Muscle of arm (tissue), 14 donors: ENCODE measurements at places on chromosomes 5 and 9.
A peak's percentile ranks its signal among the peaks of the same experiment; 100 is the strongest.

DNA sequence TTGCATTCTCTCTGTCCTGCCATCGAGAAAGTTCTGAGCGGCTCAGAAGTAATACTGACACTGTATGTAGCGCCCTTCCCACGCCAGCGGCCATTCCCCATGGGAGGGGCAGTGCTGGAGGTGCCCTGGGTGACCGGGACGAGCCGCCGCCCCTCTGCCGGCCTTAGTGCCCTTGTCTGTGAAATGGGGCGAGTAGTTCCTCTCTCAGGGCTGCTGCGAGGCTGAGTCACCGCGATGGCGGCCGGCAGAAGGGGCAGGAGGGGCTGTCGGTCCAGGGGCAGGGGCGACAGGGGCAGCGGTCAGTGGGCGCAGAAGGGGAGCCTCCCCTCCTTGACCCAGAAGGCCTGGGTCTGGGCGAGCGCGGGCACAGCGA is 148.9 kb downstream of the GAPVD1 start:
- no peak for DNase-seq

DNA sequence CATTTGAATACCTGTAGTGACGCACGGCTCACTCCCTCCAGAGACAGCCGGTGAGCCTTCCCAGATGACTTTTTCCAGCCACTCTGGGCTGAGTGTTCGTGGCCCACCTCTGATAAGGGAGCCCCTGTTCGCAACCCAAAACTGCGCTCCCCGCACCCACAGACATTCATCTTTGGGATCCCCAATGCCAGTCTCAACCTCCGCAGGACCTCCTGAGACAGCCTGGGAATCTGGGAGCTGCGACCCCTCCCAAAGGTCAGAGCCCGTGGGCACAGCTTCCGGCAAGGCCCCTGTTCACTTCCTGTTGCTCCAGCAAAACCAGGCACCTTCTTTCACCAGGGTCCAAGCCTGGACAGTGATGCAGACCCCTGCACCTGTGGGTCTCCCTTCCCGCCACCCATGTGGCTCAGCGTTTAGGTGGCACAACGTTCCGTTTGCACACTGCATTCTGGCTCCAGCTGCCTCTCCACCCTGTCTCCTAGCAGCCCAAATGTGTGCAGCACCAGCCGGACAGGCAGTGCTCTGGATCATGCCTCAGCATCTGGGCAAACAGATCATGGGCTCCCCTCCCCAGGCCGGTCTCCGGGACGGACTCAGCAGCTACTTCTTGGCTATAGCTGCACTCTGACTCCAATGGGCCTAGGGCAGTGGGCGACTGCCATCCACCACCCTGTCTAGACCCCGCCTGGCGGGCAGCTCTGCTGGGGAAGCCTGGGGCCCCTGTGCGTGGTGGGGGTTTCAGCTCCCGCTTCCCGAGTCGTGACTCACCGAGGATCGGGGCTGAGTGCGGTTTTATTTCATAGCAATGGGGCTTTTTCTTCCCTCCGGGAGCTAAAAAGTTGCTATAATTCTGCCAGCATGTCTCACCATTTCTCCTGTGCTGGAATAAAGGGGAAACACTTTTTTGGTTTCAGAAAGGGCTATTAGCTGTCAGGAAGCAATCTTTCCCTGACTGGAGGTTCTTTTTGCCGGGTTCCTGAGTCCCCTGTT is 156.0 kb downstream of the OLFM1 start:
- no peak for DNase-seq

DNA sequence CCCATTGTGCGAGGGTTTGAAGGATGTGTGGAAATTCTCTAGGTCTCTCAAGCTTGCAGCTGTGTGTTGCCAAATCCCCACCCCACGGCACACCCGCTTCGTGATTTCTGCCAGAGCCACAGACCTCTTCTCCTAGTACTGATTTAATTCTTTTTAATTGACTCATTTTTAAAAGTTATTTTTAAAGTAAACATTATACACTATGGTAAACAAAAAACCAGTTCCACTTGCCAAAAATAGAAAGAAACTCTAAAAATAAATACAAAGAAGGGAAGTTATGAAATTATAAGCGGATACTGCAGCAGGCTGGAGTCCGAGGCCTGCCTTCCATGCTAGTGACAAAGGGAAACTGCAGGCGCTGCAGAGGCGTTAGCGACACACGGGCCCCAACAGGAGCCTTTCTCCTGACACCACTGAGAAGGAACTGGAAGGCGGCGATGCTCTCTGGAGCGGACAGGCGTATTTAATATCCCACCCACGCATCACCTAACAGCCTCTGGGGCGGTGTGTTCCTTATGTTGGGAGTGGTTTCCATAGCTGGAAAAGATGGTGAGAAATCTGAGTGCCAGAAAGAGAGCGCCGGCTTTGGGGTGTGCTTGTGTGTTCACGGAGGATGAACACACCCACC is 122.5 kb downstream of the COL23A1 start:
- DNase-seq, result peak; percentile 63

GRCh38 chr5:41851116-41851515 is 19.1 kb downstream of the OXCT1 start:
- DNase-seq, result no peak

DNA sequence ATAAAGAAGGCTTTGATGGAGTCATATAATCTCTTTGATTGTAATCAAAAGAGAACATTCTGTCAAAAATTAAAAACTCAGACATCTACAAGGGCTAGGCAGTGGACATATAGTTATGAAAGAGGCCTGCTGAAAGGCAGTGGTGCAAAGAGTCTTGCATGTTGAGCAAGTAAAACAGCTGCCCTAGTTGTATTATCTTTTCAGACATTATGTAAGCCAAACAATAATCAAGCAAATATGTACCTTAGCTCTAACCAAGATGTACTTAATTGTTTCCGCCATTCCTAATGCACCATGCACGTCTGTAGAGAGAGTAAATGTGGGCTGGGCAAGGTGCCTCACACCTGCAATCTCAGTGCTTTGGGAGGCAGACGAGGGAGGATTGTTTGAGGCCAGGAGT is 14.3 kb downstream of the GAPT start:
- no peak for DNase-seq

GRCh38 chr5:143673676-143674468 is 138.1 kb upstream of the HMHB1 start:
- DNase-seq, result no peak

DNA sequence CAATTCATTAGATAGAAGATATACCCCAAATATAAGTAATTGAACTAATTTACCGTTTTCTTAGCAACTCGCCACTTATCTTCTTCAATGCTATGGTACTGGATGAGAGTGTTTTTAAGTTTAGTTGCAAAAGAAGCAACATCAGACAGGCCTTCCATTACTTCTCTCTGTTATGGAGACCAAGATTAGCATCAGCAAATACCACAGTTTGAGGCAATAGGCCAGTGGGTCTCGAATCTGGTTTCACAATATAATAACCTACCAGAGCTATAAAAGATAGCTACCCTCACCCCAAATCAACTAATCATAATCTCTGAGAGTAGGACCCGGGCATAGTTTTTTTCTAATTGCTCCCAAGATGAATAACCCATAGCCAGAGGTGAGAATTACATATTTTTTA is 5.1 kb downstream of the STARD4 start:
- DNase-seq, result no peak

DNA sequence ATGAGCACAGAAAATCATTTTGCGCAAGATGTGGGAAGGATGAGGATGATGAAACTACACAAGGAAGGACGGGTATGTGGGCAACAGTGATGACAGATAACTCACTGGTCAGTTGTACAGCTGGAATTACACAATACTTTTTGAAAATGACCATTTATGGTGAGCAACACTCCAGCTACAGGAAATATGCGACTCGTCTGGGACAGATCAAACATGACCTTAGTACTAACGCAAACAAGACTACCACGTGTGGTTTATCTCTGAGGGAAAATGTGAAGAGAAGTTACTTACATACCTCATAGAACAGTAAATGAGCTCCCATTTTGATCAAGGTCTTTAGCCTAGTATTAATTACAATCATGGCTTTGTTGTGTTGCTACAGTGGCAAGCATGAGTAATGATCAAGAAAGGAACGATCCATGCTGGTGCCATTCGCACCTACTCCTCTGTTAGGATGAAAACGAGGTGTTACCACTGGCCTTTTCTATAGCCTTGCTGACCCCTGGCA is 456.9 kb downstream of the BNC2 start:
- DNase-seq, result no peak

GRCh38 chr5:14983666-14984441 is 112.3 kb upstream of the ANKH start:
- no peak for DNase-seq

- no peak for DNase-seq
These were observed 15.7 kb downstream of the TMEM171 start for GRCh38 chr5:73136055-73136562.

DNA sequence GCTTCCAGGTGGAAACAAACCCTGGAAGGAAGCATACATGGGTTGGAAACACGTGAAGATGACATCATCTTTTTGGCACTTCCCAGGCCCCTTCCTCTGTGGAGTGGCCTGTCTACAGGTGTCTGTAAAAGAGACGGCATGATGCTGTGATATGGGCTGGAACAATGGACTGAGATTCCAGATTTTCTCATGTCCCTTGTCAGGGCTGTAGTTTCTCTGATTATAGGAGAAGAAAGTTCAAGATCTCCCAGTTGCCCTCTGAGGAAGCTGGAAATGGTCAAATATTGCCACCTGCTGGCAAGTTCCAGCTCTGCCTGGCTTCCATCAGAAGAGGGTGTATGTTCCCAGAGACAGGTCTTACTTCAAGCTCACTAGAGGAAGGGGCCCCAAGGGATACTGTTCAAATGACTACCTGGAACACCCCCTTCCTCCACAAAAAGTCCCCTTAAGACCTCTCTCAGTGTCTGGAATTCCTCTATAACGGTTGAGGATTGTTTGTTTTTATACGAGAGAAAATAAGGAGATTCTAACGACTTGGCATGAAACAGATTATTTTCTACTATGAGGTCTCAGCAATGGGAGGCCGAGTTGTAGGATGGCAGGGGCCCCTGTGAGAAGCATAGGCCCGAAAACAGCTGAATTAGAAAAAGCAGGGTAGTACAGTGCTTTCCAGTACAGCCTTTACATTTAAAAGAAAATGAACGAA is 7.3 kb upstream of the ANXA6 start:
- DNase-seq, result peak; percentile 85

GRCh38 chr9:126375386-126375785 is 48.8 kb downstream of the MVB12B start:
- DNase-seq, result no peak

DNA sequence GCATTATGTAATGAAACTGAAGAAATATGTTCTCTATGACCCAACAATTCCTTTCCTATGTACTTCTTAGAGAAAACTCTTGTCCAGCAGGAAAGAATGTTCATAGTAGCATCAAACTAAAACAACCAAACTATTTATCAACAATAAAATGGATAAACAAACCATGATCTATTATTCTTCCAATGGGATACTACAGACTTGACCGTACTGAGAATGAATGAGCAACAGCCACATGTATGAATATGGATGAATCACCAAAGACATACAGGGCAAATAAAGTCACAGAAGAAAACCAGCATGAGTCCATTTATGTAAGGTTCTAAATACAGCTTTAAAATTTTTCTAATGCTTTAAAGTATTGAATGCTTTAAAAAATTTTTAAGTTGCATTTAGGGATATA is 73.6 kb upstream of the SUSD1 start:
- DNase-seq, result no peak

DNA sequence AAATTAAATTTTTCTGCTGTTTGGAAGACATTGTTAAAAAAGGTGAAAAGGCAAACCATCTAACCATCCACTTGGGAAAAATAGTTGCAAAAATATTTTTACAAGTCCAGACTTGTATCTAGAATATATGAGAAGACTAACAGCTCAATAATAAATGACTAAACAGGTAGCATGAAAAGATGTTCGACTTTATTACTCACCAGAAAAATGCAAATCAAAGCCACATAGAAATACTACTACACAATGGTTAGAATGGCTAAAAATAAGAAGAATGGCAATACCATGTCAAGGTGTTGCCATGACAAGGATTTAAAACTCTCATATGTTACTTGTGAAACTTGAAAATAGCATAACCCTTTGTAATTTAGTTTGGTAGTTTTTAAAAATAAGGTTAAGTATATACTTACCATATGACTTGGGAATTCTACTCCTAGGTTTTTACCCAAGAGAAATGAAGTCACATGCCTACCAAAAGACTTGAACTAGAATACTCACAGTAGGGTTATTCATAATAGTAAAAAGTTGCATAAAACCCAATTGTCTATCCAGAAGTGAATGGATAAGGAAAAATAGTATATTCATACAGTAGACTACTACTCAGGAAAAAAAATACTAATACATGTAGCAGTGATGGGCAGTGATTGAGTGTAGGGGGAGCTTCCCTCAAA is 93.8 kb downstream of the VPS13A start:
- DNase-seq, result no peak

GRCh38 chr5:35781181-35781790 is 75.4 kb upstream of the IL7R start:
- DNase-seq, result no peak

DNA sequence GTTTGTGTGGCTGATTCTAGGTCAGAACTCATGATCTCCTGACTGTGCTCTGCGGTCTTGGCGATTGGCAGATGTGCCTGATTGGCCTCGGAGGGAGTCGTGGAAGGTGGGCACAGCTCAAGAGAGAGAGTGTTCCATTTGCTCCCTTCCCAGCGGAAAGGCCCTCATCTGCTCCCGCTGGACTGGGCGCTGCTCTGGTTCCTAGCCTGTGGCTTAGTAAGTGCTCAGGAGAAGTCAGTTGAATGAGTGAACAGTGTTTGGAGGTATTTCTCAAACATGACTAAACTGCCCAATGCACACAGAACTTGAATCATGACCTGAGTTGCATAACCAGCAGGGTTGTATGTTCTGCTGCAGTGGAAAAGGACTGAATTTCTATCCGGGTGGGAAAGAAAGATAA is 120.2 kb upstream of the PITX1 start:
- no peak for DNase-seq

- DNase-seq, result no peak
These were observed 132.7 kb downstream of the AOPEP start for GRCh38 chr9:94859226-94859625.

DNA sequence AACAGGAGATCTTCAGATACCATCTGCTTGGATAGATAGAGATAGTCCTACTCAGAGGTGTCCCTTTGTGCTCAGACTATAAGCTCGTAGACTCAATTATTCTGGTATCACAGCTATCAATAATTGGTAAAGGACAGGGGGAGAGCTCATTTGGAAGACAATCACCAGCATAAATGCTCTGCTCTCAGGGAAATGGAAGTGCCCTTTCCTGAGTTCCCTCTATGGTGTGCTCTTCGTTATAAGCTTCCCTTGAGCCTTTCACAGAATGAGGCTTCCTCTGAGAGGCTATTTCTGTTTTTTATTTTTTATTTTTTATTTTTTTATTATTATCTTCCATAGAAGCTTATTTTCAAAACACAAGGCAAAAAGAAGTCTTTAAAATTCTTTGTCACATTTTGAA is 1155.7 kb upstream of the DMAC1 start:
- DNase-seq, result no peak

DNA sequence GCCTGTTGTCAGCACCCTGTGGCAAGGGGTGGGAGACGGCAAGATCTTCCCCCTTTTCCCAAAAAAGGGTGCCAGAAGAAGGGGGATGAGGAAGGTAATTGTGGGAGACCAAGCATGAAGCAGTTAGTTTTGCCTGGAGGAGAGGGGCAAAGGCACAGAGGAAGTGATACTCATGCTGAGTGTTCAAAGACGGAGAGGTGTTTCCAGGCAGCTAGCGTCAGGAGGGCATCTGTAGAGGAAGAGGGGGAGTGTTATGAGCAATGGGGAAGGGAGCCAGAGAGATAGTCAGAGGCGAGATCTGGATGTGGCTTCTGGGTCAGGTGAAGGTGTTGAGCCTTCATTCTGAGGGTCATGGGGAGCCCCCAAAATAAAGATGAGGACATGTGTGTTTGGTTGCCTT is 26.9 kb upstream of the ADAM19 start:
- no peak for DNase-seq

GRCh38 chr5:30050056-30050815 is 1143.2 kb upstream of the CDH6 start:
- DNase-seq, result no peak
